Type B pancreatic cell (in vitro differentiated cells): ENCODE measurements at places on chromosomes 4 and X.

DNA sequence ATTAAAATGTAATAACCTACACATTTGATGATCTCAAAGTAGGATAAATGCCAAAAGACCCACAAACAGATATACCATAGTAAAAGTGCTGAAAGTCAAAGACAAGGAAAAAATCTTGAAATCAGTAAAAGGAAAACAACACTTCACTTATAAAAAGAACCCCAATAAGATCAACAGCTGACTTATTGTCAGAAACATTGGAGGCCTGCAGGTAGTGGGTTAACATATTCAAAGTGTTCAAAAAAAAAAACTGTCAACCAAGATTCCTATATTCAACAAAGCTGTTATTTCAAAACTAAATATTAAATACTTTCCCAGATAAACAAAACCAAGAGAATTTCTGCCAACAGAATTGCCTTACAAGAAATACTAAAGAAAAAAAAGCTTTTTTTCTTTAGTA lies 347.1 kb downstream of the GUCY2F start:
- DNase-seq = no peak
- no peaks in the 10 kb centered on the region for H3K27me3 ChIP-seq
- peaks cover 4% of the 10 kb centered on the region for H3K36me3 ChIP-seq
- H3K27ac ChIP-seq = no peak overlapping the region
- H3K4me3 ChIP-seq = no peak overlapping the region

DNA sequence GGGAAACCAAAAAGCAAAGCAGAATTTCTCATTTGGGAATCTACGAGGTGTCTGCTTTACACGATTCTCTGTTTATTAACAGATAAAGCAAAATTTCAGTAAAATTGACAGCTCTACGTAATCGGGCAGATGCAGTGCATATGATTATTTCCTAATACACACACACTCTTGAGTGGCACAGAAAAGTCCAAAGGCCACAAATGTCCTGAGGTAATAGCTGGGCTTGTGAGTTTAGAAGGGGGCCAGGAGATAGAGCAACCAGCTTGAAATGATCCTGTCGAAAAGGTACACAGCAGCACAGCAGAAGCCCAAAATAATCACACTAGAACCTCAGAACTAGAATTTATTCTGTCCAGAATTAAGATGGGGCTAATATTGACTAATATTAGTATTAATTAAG lies 236.0 kb downstream of the FAT4 start:
- H3K4me3 ChIP-seq = no peak overlapping the region
- no peaks in the 10 kb centered on the region for H3K36me3 ChIP-seq
- no peaks in the 10 kb centered on the region for H3K27me3 ChIP-seq
- H3K4me1 ChIP-seq = no peaks in the 10 kb centered on the region
- no peak overlapping the region for H3K27ac ChIP-seq

DNA sequence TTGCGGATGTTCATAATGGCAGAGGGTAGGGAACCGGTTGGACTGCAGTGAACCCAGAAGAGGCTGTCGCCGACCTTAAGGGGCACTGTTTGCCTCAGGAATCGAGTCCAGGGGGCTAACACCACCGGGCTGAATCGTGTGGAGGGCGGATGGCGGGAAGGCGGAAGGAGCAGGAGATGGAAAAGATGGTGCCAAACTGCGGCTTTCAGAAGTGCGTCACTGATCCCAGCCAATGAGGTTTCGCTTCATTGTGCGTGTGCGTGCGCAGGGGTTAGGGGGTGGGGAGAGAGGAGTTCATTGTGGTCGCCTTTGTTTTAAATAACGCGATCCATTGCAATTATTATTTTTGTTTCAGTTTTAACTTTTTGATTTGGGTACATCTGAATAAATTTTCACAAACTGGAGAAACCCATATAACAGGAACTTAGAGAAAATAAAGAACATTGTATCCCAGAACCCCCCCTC lies at the start of gene NAA11:
NAA11 (minus strand) TSS at position 198 of the 465 bp plus-strand sequence; CDS start at position 14, 184 bp downstream.
- H3K36me3 ChIP-seq = no peaks in the 10 kb centered on the region
- no peak for DNase-seq
- H3K27ac ChIP-seq = no peak within 1 kb of the TSS
- H3K27me3 ChIP-seq = no peaks in the 10 kb centered on the region
- H3K4me3 ChIP-seq = no peak within 1 kb of the TSS

DNA sequence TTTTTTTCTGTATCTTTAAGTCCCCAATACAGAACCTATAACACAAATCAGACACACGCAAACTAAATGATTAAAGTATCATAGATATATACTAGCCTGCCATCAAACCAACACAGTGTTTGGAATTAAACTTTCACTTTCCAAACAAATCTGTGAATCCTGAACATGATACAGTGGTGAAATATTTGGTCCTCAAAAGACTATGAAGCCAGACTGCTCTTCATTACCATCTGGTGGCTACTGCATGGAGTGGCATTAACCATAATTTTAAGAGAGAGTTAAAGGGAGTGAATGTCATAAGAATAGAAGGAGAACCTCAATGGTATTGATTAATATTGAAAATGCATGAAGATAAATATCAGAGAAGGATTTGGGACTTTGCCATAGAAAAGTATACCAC lies 9.2 kb upstream of the GABRA4 start:
- no peak overlapping the region for H3K4me3 ChIP-seq
- no peaks in the 10 kb centered on the region for H3K4me1 ChIP-seq
- no peak overlapping the region for H3K27ac ChIP-seq
- no peak for DNase-seq
- no peaks in the 10 kb centered on the region for H3K36me3 ChIP-seq

DNA sequence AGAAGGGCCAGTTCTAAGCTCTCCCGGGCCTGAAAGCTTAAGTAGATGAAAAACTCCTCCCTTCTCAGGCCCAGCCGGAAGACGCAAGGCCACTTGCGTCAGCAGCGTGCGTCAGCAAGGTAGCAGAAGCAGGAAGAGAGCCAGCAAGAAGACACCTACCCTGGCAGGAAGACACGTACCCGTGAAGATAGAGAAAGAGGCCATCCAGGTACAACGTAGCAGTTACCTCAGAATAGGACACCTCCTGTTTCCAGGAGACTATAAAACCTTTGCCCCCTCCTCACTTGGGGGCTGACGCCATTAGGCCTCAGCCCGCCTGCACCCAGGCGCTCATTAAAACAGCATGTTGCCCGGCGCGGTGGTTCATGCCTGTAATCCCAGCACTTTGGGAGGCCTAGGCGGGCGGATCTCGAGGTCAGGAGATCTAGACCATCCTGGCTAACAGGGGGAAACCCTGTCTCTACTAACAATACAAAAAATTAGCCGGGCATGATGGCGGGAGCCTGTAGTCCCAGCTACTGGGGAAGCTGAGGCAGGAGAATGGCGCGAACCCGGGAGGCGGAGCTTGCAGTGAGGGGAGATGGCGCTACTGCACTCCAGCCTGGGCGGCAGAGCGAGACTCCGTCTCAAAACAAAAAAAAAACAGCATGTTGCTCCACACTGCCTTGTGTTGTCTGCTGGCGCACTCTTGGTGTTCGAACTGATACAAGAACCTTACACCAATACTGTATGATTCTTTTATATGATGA lies 242.7 kb upstream of the NWD2 start:
- H3K4me1 ChIP-seq = no peaks in the 10 kb centered on the region
- no peak overlapping the region for H3K27ac ChIP-seq
- no peak for DNase-seq

GRCh38 chrX:80807606-80807991 lies 2.1 kb downstream of the BRWD3 start:
- H3K36me3 ChIP-seq = no peaks in the 10 kb centered on the region
- H3K4me3 ChIP-seq = peak overlapping the region; percentile 97
- H3K4me1 ChIP-seq = no peaks in the 10 kb centered on the region
- DNase-seq = no peak

GRCh38 chr4:187770345-187770744 lies 225.2 kb upstream of the ZFP42 start:
- no peak overlapping the region for H3K4me3 ChIP-seq
- DNase-seq = no peak
- no peaks in the 10 kb centered on the region for H3K36me3 ChIP-seq
- H3K27me3 ChIP-seq = no peaks in the 10 kb centered on the region

- no peaks in the 10 kb centered on the region for H3K27me3 ChIP-seq
- no peaks in the 10 kb centered on the region for H3K36me3 ChIP-seq
- no peak for DNase-seq
- H3K4me1 ChIP-seq = no peaks in the 10 kb centered on the region
Observed at GRCh38 chr4:101501421-101501820, 154.1 kb upstream of the PPP3CA start.

- no peak overlapping the region for H3K4me3 ChIP-seq
- DNase-seq = no peak
- H3K27me3 ChIP-seq = no peaks in the 10 kb centered on the region
Observed at GRCh38 chr4:78659665-78660064, 108.1 kb downstream of the ANXA3 start.

- no peaks in the 10 kb centered on the region for H3K27me3 ChIP-seq
- H3K4me1 ChIP-seq = no peaks in the 10 kb centered on the region
- no peak overlapping the region for H3K4me3 ChIP-seq
- no peak for DNase-seq
- H3K36me3 ChIP-seq = no peaks in the 10 kb centered on the region
- H3K27ac ChIP-seq = no peak overlapping the region
Observed at GRCh38 chr4:70654605-70655011, 11.7 kb downstream of the JCHAIN start.

- H3K36me3 ChIP-seq = no peaks in the 10 kb centered on the region
- no peak for DNase-seq
- H3K27me3 ChIP-seq = no peaks in the 10 kb centered on the region
- no peak overlapping the region for H3K4me3 ChIP-seq
- H3K4me1 ChIP-seq = no peaks in the 10 kb centered on the region
Observed at GRCh38 chr4:103292959-103293358, 94.8 kb upstream of the CENPE start.

GRCh38 chr4:479972-480371 lies 19.0 kb downstream of the ZNF721 start:
- no peak overlapping the region for H3K4me3 ChIP-seq
- peaks cover 27% of the 10 kb centered on the region for H3K36me3 ChIP-seq
- no peaks in the 10 kb centered on the region for H3K27me3 ChIP-seq
- DNase-seq = no peak
- no peaks in the 10 kb centered on the region for H3K4me1 ChIP-seq
- no peak overlapping the region for H3K27ac ChIP-seq

- peaks cover 13% of the 10 kb centered on the region for H3K36me3 ChIP-seq
- no peaks in the 10 kb centered on the region for H3K27me3 ChIP-seq
- peak overlapping the region; percentile 31 for H3K27ac ChIP-seq
- peak overlapping the region; percentile 31 for H3K4me3 ChIP-seq
- DNase-seq = no peak
Observed at GRCh38 chrX:153726286-153727122, 1.8 kb downstream of the ABCD1 start.

DNA sequence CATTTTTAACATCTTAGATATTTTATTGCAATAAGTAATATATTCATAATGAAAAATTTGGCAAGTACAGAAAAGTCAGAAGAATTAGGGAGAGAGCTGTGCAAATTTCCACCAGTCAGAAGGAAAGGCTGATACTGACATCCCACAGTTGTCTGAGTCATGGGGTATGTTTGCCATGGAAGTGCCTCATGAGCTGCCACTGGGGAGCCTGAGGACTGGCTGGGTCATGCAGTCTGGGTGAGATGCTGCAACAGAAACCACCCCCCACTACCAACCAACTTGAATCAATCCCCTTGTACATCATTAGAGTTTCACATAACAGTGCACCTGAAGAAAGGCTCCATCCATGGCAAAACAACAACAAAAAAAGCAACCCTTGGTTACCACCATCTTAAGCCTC lies 45.2 kb upstream of the ENPP6 start:
- no peak overlapping the region for H3K4me3 ChIP-seq
- peaks cover 7% of the 10 kb centered on the region for H3K27me3 ChIP-seq
- H3K4me1 ChIP-seq = peaks cover 5% of the 10 kb centered on the region
- no peak overlapping the region for H3K27ac ChIP-seq
